ENCODE measurements at places on chromosomes 1 and 21.

GRCh38 chr1:182255494-182255893 lies 136.1 kb downstream of the GLUL start:
- no peak for DNase-seq

GRCh38 chr1:244757091-244757939 lies 78.1 kb upstream of the COX20 start:
- no peak for DNase-seq

GRCh38 chr1:234686035-234686434 lies 76.1 kb upstream of the IRF2BP2 start:
- DNase-seq: no peak

GRCh38 chr1:226309398-226310244 lies 657 bp upstream of the LIN9 start:
- DNase-seq: no peak

DNA sequence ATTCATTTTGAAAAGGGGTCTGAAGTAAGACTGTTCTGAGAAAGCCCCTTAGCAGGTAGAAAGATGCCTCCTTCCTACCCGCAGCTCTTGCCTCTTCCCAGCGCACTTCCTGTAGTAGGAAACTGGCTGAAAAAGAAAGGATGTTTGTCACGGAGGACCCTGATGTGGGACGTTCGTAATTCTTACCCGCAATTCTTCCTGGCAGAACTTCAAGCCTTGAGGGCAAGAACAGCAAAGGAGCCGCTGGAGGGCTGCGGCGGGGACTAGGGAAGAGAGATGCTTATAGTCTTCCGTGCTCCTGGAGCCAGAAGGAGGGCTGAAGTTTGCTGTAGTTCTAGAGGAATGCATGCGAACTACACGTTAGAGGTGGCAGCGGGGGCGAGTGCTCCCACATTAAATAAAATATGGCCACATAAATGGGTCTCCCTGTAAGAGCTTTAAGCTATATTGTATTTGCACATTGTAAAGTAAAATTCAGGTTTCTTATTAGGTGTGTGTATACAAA lies 6.3 kb downstream of the C1orf53 start:
- DNase-seq: no peak

DNA sequence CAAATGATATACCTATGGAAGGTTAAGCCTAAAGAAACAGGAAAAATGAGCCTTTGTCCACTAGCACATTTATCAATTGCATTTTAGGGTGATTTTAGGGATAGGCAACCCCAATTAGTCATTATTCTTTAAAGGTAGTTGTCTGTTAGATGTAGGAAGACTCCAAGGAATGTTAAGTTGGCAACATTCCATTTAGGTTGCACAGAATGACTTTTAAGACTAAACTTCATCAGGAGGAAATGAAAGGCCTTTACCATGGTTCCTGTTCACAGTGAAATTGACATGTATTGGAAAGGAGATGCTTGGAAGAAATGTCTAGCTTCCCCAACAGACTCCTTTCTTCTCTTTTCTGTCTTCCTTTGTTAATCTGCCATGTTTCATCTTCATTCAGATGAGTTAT lies 1.6 kb upstream of the APOBEC4 start:
- no peak for DNase-seq

GRCh38 chr1:87942165-87942564 lies 613.5 kb downstream of the LMO4 start:
- DNase-seq: no peak

- no peak for DNase-seq
Observed at GRCh38 chr1:160567858-160568682, 11.2 kb downstream of the CD84 start.

DNA sequence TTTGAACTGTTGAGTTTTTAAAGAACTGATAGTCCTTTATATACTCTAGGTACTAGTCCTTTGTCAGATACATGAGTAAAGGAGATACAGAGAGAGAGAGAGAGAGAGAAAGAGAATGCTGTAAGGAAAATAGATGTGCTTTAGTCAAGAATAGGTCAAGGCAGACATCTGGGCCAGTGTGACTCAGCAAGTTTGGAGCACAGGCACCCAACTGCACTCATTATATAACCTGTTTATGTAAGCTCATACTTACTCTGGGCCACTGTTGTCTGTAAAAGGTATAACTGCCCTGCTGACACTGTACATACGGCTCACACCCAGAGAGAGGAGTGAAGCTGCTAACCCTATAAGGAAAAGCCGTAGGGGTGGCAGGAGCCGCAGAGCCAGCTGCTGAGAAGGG lies 32.2 kb upstream of the AKT3 start:
- DNase-seq: no peak

- no peak for DNase-seq
Observed at GRCh38 chr1:211621447-211622198, 42.7 kb upstream of the SLC30A1 start.

GRCh38 chr21:46054451-46054881 lies 43.4 kb upstream of the COL6A2 start:
- DNase-seq: no peak

- no peak for DNase-seq
Observed at GRCh38 chr1:197761654-197762053, 13.6 kb downstream of the DENND1B start.

DNA sequence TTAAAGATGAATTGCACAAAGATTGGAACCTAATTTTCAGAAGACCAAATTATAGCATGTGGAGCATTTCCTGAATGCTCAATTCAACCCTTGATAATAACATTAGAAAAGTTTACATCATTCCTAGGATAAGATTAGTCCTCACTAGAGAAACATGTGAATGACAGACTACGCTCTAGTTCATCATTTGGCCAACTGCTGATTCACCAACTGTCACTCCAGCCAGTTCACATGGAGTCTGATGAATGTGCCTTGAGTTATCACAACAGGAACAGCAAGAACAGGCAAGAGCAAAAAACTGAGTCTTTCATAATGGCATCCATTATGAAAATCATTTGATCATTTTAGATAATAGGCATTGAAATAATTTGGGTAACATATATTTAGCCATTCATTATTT lies 415.9 kb downstream of the PTPRC start:
- no peak for DNase-seq

DNA sequence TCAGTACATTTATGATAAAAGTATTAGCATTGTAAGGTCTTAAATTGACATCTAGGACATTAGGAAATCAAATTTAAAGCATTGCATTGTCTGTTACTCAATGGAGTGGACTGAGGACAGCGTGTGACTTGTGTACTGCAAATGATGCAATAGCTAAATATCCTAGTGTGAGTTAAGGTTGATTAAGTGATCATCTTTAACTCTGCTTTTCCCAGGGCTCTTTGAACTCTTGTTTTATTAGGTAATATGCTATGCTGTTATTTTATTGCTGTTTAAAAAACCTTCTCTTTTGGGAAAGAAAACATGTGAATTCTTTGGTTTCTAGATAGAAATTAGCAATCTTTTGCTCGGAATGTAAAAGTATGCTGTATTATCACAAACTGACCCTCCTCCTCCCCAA lies 38.6 kb downstream of the NFIA start:
- DNase-seq: no peak

- DNase-seq: no peak
Observed at GRCh38 chr1:112439592-112439991, 43.6 kb downstream of the CTTNBP2NL start.

- no peak for DNase-seq
Observed at GRCh38 chr1:93322349-93322748, 23.4 kb upstream of the DR1 start.

DNA sequence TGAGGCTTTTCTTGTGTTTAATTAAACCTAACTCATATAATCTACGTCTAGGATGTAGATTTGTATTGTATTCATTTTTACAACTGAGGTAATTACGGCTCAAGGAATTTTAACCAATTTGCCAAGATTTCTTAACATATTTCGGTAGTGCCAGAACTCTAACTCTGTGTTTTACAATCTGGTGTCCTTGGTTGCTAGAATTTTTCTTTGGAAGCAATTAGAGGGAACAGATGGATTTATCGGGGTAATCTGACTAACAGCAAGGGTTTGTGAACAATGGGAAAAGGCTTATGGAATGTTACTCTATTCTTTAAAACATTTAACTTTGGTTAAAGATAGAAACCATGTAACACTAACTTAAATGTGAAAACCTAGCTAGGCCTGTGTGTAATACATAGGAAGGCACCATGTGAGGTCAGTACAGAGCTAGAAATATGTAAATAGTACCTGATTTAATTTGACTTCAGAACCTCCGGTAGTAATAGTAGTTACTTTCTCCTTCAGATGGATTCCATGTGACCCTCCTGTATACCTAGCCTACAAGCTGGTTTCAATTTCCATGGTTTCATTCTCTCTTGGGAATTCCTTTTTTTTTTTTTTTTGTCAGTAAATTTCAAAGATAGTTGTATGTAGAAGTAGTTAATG lies 1.2 kb downstream of the MTF2 start:
- no peak for DNase-seq

DNA sequence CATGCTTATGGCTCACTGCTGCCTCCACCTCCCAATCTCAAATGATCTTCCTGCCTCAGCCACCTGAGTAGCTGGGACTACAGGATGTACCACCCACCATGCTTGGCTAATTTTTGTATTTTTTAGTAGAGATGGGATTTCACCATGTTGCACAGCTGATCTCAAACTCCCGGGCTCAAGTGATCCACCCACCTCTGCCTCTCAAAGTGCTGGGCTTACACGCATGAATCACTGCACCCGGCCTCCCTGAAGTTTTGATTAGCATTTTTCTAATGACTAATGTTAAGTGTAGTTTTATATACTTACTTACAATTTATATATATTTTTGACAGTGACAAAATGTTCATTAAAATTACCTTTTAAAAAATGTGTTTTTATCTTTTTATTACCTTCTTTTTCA lies 41.1 kb downstream of the ZNF678 start:
- DNase-seq: no peak

DNA sequence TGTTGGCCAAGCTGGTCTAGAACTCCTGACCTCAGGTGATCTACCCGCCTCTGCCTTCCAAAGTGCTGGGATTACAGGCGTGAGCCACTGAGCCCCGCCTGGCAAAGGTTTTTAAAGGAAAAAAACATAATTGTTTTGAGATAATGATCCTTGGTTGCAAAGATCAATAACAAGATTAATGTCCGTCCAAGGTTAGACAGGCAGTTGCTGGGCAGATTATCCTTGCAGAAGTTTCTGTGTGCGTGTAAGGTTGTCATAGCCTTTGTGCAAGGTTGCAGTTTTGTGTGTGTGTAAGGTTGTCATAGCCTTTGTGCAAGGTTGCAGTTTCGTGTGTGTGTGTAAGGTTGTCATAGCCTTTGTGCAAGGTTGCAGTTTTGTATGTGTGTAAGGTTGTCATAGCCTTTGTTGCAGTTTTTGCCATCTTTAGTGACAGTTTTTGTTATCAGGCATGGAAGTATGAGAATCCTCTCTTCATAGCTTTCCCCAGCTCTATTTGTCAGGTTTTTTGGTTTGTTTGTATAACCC lies 3.6 kb downstream of the YBEY start:
- no peak for DNase-seq

- DNase-seq: no peak
Observed at GRCh38 chr1:116106646-116107045, 4.6 kb upstream of the MAB21L3 start.

DNA sequence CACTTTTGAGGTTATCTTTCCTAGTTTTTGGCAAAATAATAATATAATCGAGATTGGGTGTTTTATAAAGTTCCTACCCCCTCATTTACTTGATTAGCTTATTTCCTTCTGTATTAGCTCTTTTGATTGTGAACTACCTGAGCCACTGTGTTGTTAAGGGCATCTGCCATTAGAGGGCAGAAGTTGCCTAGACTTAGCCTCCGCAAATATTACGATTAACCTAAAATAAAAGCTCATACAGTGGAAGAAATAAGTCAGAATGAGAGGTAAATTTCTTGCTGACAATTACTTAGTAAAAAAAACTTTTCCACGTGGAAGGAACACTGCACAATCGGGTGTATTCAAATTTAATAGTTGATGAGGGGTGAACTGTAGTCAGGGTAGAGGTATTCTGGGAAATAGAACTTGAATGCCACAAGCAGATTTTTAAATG lies 2.3 kb downstream of the H3-3A start:
- DNase-seq: no peak

DNA sequence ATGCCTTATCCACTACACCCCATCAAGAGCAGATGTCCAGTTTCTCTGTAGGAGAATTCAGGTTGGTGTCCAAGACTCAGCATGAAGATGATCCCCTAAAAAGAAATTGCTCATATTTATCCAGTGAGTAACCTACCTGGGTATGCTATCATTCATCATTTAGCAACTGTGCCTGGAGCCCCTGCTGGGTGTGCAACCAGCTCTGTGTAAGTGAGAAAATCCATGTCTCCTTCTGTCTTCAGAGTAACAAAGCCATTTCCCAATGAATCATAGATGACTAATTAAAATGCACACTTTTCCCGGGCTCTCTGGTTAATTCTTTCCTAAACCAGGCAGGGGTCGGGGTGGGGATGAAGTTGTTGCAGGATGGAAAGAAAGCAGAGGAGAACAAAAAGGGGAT lies 35.8 kb downstream of the OLFML3 start:
- no peak for DNase-seq

DNA sequence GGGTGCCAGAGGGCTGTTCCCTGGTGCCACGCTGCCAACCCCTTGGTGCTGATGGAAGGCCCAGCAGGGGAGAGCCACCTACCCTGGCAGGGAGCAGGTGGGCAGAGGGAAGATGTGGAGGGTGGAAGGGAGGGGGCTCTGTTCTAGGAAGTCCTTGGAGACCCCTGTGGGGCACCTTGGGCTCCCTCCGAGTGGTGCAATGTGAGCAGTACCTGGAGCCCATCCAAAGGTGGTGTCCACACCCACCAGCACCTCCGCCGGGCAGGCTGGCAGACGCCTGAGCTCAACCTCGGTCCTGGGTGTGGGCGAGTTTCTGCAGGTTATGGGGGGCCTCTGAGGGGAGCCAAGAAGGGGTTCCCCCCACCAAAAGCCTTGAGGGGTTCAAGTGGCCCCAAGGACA lies 11.3 kb upstream of the DNMT3L start:
- DNase-seq: no peak

DNA sequence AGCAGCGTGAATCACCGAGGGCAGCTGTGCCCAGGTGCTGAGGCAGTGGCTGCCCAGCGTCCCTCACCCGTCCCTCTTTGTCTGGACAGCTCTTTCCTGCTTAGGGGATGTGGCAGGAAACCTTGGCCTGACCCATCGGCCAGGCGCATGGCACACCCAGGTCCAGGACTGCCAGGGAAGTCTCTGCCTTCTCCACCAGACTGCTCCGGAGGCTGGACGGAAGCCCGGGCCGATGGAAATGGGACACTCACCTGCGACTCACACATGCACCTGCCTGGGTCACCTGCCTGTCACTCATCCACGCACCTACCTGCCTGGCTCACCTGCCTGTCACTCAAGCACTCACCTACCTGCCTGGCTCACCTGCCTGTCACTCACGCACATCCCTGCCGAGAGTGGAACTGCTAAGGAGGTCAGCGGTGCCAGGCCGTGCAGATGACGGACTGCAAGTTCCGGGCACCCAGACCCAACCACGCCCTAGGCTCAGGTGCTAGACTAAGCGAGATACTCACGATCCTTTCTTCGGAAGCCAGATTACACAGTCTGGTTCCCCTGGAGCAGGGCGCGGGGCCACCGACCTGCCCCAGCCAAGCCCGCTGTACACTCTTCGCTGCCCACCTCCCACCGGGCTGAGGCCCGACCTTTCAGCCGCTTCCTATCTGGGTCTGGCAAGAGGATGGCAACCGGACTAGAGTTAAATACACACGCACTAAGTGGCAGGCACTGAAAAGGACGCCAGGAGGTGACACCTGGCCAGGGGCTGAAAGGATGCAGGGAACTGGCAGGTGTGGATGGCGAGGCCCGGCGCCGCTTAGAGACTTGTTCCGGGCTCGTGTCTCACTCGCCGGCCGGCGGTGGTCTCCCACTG lies 1.1 kb downstream of the UBE2J2 start:
- no peak for DNase-seq

GRCh38 chr1:12769031-12769430 lies 4.5 kb upstream of the PRAMEF12 start:
- no peak for DNase-seq
